GM10248 (cell line): ENCODE measurements at places on chromosomes 4 and X.

GRCh38 chrX:129493643-129494042 is 29.6 kb downstream of the SMARCA1 start:
- no peak for DNase-seq

- DNase-seq, result peak; percentile 29
Observed at GRCh38 chr4:158170691-158171561, 1.9 kb downstream of the GASK1B start.

DNA sequence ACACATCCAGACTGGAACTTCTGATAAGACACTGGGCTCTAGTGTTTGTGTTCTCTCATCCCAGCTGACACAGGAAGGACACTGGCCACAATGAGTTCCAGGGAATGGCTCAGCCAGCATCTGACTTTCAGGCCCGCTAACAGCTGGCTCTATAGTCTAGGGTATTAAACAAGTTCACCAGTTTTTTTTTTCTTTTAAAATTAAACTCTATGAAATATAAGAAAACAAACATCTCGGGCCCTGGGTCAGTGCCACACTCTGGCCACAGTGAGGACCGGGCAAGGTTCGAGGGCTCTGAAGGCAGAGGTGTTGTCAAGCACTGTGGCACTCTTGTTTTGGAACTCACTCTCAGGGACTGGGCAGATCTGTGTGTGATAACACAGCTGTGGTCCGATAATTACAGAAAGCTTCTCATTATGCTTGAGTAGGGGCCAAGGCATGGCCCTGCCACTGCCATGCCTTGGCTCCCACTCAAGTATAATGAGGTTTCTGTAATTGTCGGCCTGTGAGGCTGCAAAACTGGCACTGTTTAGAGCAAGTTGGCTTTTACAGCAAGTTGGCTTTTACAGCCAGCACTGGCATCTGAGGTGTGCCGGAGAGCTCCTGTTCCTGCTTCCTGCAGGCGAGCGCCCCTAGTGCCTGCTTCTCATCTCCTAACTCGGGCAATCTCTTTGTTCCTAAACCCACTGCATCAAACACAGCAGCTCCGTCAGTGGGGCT is 62.8 kb downstream of the PPP1R2C start:
- no peak for DNase-seq

DNA sequence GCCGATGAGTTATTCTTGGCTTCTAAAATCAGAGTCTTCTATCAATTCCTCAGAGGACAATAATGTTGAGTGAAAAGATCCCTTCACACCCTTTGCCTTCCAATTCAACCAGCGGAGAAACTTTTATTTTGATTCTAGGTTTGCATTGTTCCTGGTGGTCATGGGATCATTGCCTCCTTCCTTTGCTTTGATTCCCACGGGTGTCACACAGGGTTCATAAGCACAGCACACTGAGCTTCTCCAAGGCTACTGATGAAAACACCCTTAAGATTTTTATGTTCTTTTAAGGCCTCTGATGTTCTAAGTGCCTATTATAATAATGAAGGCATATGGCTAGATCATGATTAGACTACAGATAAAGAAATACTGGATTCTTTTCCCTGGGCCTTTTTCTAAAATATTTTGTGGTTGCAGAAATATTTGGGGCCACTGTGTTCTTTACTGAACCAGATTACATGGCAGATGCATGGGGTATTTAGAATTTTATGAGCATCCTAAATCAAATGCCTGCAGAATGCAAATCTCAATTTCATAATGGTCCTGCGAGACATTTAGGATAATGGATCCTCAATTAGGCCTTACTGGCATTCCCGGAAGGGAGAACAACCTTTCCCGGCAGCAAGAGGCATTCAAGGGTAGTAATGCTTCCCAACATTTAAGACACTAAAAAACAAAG is 43.9 kb upstream of the FGFBP2 start:
- no peak for DNase-seq

DNA sequence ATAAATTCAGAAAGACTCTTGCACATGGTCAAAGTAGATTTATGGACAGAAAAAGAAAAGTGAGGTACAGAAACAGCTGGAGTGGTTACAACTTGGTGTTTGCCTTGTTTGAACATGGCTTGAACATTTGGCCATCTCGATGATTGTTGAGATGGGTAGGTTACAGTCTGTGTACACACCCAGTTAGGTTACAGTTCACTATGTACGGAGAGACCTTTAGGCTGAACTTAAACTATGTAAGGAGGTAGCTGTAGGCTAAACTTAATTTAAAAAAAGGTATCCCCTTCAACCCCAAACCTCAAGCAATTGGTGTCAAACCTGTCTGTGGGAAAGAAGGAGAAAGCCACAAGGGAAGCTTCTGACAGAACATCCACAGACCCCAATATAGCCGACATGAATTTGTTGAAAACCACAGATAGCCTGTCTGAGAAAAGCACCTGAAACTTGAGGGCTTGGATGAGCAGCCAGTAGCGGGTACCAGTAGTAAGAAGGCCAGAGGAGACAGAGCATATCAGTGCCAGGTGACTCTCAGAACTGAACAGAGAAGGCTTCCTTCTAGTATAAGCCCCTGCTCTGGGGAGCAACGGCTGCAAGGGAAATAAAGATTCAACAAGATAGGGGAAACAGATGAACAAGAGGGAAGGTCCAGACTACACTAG is 247.9 kb upstream of the GALNTL6 start:
- DNase-seq, result no peak

DNA sequence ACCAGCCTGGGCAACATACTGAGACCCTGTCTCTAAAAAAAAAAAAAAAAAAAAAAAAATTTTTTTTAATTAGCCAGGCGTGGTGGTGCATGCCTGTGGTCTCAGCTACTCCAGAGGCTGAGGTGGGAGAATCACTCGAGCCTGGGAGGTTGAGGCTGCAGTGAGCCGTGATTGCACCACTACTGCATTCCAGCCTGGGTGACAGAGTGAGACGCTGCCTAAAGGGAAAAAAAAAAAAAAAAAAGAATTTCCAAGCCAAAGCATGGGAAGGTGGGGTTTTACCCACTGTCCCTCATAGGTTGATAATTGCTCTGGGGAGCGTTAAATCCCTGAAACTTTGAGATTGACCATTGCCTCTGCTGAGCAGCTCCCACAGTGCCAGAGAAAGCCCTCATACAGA is 427.5 kb downstream of the BCOR start:
- DNase-seq, result no peak

DNA sequence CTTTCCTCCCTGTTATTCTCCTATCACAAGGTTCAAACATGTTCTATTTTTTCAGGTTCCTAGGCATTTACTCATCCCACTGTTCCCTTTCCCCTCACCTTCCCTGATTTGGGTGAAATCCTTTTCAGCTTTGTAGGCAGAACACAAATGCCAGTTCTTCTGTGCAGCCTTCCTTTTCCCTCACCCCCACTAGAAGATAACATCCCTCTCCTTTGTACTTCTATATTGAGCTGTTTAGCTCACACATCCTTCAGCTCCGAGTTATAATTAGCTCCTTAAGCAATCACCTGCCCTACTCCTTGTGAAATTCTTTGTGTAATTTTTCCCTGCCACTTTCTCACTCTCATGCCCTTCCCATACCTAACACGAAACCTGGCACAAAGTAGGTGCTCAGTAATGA is 240.9 kb downstream of the AR start:
- DNase-seq, result no peak

DNA sequence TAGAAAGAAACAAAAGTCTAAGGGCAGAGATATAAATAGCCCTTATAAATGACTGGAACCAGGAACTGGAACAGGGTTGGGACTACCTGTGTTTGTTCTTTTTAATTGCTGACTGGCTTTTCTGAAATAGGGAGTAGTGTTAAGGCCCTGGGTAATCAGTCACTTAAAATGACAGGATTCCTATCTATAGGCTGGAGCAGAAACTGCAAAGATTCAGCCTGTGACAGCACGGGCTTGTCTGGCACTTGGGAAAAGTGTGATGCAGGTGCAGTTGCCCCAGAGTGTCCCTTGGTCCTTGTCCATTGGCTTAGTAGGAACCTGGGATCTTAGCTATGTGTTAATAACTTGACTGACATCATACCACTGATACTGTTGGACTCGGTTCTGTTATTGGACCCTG is 14.7 kb upstream of the PLAC8 start:
- no peak for DNase-seq

DNA sequence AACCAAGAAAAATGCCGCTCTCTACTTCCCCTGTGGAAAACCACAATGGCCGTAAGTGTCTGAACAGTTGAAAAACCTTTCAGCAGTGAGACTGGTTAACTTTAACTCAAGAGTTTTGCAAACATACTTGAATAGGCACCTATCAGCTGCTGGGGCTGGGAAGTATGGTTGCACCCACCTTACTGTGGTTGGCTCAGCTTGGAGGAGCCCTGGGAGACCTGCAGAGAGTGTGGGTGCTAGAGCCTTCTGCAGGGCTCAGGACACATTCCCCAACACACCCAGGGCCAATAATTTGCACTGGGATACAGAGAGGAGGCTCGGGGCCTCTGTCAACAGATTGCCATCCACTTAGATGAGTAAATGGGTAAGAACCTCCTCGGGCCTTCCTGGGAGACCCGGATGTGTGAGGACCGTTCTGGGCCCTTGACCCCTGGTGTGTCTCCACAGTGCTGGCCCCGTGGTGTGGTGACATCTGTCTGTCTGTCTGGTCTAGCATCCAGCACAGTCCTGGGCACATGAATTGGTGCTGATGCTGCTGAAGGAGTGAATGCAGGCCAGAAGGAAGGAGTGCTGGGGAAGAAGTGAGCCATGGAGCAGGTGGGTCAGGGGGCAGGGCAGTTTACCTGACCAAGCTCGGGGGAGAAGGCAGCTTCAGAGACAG is 46.5 kb downstream of the MAGEA1 start:
- no peak for DNase-seq

DNA sequence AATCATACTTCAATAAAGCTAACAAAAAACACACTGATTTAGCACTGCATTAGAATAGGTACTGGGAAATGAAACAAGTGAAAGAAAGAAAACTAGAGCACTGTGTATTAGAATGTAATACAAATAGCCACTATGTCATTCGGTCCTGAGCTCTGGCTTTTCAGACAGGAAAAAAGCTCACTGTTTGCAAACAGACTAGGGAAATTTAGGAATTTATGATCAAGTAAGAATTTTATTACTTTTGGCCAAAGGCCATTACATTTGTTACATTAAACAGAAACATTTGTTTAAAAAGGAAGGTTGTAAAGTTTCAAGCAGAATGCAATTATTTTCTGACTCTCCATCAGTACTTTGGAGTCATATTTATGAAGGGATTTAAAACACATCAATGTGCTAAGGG is 68.7 kb downstream of the KLHL8 start:
- DNase-seq, result no peak

GRCh38 chrX:140701480-140701879 is 8.1 kb upstream of the LINC00632 start:
- no peak for DNase-seq

DNA sequence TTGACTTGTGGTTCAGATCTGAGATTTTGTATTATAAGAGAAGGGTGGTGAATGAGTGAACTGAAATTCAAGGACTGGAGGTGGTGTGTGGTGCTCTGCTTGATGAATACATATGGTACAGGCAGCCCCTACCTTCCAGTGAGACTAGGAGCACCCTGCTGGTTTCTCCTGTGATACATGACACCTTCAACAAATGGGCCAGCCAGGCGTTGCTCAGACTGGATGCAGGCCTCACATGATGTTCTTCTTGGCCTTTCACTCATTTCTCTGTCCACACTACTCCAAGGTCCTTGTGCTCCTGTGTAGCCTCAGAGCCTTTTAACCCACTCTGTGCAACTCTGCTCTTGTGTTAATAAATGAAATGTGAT is 67.2 kb downstream of the FNIP2 start:
- DNase-seq, result no peak

DNA sequence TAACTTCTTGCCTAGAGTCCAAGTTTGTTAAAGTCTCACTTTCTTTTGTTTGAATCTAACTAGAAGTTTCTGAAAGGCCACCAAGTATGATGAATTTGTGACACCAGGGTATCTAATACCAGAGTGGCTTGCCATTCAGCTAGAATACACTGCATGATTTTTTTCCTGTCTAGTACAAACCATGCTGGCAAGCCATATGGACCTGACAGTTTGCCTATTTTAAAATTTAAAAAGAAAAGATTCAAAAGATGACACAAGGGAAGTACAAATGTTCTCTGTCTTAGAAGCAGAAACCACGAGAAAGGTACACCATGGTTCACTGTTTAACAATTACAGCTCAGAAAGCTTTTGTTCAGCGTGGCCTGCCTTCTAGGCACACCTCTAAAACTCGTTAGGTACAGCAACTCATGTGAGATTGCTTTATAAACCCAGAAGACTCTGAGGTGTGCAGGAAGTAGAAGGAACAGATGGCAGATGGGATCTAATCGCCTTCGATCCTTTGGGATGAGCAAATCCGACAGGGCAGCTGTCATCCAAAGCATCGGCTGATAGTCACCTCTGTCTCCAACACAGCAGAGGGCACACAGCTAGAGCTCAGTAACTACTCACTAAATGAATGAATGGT is 35.4 kb upstream of the CENPU start:
- DNase-seq, result no peak

DNA sequence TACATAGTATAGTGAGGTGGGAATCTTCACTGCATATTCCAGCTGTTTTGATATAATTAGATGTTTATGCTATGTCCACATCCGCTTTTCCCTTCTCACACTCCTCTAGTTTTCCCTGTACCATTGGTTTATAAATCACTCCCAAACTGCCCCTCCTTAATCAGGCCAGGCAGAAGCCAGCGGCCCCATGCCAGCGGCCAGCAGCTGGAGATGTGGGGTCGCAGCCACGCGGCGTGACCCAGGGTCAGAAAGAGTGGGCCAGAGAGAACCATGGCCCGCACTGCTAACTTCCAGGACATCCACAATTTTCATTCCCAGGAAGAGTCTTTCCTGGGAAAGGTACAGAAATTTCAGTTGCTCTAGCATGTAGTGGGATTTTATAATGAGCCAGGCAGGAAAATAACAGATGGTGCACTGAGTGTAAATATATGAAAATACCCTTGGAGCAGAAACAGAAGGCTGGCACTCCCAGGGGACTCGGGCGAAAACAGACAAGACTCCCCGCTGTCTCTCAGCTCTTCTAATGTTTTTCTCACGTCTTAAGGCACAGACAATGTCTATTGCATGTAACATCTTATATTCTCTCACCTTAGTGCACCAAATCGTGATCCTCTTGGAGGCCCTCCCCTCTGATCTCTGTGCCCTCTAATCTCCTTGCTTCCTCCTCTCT is 145.9 kb upstream of the ZFP42 start:
- DNase-seq, result no peak

DNA sequence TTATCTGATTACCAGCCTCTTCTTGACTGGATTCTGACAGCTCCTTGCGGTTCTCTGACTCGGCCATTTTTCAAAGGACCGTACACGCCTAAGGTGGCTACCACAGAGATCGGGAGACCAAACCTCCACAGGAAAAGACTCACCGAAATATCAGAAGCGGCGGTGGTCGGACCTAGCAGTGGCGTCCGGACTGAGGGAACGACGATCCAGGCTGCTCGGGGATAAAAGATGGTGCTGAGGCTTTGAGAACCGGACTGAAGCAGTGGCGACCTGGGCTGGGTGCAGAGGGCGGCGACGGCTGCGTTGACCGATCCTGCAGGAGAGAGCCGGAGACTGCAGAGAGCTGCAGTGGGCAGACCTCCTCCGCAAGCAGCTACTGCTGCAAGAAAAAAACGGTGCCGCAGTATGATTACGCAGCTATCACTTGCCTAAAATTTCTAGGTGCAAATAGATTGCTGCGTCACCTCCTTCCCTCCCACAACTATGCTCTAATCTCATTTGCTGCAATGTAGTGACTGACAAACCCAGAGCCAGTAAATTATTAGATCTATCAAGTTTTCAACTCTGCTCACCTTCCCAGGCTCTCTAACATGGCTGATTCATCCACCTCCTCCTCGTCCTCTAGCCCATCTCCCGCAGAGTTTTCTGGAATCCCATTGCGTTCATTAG is at the start of gene NAP1L2:
Gene NAP1L2, minus strand, starts transcription at position 426 of the 669 bp plus-strand sequence. Its CDS starts 359 bp downstream, at position 67.
- DNase-seq, result peak; percentile 23

GRCh38 chr4:133775881-133776280 is 425.7 kb downstream of the PABPC4L start:
- no peak for DNase-seq
